Stimulated activated CD8-positive, alpha-beta memory T cell treated with anti-CD3 and anti-CD28 coated beads, Interleukin-7, amount 100 ng/mL, for 1 hour (primary cell): ENCODE measurements at places on chromosomes 11 and 22.

GRCh38 chr22:30857791-30858190 lies 110.8 kb downstream of the MORC2 start:
- DNase-seq, result no peak

- no peak for DNase-seq
These were observed 30.5 kb downstream of the DIXDC1 start for GRCh38 chr11:111967649-111968048.

GRCh38 chr22:24982301-24983056 lies 30.0 kb downstream of the KIAA1671 start:
- no peak for DNase-seq

DNA sequence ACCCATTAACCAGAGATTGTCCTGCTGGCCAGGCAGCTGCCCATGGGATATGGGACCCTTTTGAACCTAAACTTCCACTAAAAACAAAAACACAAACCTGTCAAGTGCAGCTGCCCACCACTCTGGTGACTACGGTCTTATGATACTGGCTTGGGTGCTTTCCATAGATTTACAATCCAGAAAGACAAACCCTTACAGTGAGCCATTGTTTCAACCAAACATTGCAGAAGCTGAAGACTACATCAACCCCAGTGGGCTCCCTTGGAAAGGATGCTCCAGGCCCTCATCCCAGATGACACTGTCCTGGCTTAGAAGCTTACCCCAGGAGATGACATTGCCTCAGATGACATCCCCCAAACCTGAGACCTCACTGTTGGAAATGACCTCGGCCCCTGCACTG lies 56.9 kb upstream of the WNT11 start:
- no peak for DNase-seq

- no peak for DNase-seq
These were observed 115.1 kb upstream of the CRYBB3 start for GRCh38 chr22:25084405-25085107.

- DNase-seq, result no peak
These were observed 12.7 kb upstream of the TSGA10IP start for GRCh38 chr11:65932558-65932919.

DNA sequence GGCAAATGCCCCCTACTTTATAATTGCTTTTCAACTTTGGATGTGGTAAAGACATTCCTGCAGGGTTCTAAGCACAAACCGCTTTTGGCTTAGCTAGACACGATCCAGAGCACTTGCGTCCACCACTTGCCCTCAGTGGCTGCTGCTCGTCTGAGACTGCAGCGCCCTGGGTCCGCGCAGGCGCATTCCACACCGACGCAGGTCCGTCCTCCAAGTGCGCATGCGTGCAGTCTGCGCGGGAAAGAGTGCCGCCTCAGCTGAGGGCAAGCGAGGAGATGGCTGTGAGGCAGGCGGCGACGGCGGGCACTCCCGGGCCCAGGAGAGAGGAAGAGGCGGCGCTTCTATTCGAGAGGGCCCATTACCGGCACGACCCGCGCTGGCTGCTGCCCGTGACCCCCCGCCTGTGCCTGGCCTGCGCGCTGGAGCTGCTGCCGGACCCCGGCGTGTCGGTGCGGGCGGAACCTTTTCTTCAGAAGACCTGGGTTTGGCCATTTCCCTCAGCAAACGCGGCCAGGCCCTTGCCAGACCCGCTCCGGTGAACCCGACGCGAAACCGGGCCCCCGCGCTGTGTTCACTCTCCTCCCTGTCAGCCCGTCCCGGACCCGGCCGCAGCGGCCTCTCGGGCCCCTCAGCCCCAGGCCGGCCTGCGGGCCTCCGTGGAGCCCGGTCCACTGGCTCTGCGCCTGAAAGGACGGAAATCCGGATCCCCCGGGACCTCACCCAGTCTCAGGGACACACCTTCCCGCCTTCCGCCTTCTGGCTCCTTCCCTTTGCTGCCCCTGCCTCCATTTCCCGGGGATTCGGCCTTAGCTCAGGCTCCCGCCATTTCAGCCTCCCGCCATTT lies at the start of gene MEI1:
Gene MEI1, plus strand, starts transcription at position 240 of the 844 bp plus-strand sequence. Its CDS starts 36 bp downstream, at position 276.
- peak; percentile 77 for DNase-seq

GRCh38 chr22:45442116-45442515 lies 28.6 kb downstream of the RIBC2 start:
- DNase-seq, result no peak

DNA sequence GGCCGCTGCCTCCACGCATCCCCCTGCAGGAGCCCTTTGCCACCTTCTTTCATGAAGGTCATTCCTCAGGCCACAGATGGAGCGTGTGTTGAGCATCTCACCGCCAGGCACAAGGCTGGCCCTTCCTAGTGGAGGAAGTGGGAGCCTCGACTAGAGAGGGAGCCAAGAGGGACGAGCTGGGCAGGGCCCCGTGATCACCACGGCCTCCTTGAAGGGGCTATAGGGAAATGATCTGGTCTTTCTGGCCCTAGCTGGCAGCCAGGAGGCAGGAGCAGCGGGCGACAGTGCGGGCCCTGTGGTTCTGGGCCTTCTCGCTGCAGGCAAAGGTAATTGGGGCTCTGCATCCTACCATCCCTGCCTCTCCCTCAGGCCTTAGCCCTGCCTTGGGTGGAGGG lies 49.1 kb downstream of the PISD start:
- DNase-seq, result no peak

GRCh38 chr11:69231466-69232018 lies 62.4 kb upstream of the MYEOV start:
- DNase-seq, result no peak

DNA sequence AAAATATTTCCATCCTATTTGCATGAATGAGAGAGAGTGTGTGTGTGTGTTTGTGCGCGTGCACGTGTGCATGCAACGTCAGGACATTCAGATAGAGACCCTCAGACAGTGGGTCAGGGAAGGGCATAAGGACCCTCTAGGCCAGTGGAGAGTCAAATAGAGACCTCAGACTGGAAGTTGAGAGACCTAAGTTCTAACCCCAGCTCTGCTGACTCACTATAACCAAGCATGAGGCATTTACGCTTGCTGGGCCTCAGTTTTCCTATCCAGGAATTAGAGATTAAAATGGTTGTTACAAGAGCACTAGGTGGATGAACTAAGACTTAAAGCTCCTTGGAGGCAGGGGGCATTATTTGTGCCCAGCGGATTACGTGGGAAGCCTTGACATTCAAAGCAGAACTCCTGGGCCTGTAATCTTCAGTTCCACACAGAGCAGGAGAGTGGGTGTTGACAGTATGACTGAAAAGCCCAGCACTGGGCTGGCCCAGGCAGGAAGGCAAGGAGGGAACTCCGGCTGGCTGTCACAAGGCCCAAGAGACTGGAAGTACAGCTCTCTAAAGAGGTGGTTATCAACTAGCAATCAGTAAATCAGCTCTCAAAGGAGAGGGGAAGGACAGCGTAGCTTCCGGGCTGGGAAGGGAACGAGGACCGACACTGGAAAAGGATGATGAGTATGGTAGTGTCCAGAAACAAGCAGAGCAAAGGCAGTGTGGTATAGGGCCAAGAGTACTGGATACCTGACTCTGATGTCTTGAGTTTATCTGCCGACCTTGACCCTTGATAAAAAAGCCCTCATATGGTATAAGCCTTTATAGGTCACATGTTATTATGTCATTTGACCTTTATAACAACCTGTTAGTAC lies 9.2 kb downstream of the RHOG start:
- DNase-seq, result no peak

DNA sequence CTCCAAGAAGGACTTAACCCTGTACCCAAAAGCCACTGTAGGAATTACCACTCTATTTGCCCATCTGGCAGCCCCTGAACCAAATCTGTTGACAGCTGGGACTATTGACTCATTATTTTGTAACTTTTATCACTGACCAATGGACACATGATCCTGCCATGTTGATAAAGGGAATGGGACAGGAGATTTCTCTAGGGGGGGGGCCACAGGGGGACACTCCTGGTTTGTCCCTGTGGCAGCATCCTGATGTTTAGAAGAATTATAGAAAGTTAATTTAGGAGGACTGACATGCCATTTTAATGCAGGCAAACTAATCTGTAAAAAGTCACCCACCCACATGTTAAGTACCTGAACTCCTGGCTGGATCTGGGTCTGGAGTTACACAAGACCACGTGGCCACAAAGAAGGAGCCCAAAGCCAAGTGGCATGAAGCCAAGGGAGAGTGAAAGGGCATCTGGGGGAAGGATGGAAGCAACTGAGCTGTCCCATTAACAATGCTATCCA lies 558.1 kb downstream of the ETS1 start:
- DNase-seq, result no peak

GRCh38 chr11:106990331-106990730 lies 27.9 kb downstream of the GUCY1A2 start:
- DNase-seq, result no peak

- no peak for DNase-seq
These were observed 2.5 kb upstream of the SEPTIN3 start for GRCh38 chr22:41966607-41967240.

DNA sequence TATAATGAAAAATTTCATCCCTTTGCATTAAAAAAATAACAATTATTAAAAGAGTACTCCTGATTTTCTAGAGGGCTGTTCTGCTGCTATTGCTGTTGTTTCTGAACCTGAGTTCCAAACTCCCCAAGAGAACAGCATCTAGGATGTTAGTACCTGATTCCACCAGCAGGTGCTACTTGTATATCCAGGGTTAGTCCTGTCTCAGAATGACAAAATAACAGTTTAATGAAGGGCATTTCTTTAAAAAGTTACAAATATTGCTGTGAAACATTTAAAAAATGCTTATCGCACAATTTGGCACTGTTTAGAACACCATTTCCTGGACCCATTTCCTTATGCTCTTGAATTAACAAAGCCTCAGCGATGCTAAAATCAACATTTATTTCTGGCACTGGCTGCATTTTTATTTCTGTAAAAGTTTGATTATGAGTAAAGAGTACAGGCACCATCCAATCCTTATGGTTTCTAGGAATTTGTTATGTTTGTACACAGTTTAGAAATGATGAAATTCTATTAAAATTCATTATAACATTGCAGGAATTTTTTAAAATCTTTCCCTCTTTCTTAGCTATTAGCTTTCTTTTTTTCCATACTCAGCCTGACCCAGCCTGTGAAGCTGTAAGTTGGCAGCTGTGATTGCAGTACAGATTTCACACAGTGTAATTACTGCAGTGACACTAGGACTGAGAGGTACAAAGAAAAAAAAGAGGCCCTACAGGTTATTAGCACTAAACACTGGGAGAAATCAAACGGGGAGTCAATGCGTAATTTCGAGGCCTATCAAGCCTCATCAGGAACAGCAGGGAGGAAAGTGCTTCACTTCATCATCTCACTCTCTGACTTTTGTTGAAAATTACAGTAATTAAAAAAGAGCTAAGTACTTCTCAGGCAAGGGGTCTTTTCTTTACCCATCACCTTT lies 208.8 kb downstream of the DCDC1 start:
- DNase-seq, result no peak

DNA sequence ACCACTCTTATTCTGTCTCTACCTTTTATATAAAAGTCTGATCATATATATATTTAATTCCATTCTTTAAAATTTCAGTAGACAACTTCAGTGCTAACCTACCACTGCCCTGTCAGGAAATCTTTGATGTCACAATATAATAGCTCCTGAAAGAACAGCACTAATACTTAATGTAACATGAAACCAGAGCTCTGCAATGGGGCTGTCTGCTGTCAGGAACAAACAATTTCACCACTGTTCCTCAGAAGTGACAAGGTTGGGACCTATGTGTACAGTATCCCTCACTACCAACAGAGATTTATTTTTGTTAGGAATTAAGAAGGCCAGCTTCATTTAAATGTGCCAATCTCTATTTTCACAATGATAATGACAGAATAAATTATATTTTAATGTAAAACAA lies 165.5 kb upstream of the C11orf58 start:
- DNase-seq, result no peak

- DNase-seq, result no peak
These were observed 804.6 kb upstream of the RAG2 start for GRCh38 chr11:37402663-37403062.

GRCh38 chr22:44783091-44783490 lies 30.7 kb downstream of the ARHGAP8 start:
- no peak for DNase-seq

DNA sequence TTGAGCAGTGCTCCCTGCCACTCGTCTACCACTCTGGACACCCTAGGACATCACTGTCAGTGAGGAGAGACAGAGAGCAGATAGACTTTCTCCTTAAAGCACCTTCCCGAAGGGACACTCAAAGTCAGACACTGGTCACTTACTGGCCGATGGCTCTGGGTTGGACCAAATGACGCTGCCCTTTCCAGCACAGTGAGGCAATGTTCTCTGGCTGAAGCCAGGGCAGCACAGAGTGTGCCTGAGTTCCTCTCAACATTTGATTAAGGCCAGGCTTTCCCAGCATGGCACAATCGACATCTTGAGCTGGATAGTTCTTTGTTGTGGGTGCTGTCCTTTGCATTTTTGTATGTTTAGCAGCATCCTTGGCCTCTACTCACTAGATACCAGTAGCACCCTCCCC lies 206.2 kb downstream of the CSNK2A3 start:
- DNase-seq, result no peak
